ENCODE measurements at places on chromosomes 4 and X.

DNA sequence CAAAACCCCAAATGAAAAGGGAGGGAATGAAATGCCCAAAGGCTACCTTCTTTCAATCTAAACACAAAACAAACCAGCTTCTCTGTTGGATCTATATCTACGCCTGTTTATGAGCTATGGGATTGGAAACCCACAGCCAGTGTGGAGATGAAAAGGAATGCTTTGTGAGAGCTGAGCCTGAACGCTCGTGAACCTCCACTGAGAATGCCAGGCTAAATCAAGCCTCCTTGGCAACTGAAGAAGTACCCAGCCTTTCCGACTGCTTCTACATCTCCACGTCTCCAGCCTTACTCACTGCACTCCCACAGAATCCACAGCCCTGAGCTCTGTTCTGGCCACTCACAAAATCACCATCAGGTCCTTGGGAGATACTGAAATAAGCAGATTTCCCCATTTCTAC lies 31.8 kb downstream of the PROM1 start:
- no peak for DNase-seq

GRCh38 chr4:186204103-186204559 lies 12.8 kb downstream of the CYP4V2 start:
- DNase-seq, result peak; percentile 90

DNA sequence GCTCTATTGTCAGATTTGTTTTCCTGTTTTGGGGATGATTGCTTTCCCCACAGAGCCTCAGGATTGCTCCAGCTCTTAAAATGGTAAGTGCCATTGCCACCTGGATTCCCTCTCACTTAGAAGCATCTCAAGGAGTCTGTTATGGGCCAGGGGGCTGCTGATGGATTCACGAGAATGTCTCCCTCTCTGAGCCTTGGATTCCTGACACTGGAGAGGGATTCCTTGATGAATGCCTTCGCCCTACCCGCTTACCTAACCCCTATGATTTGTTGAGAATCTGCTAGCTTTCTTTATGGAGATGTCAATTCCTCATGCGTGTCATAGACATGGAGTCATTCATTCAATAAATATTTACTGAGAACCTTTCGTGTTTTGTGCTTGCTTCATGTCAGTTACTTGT lies 36.9 kb upstream of the TENM3 start:
- no peak for DNase-seq

DNA sequence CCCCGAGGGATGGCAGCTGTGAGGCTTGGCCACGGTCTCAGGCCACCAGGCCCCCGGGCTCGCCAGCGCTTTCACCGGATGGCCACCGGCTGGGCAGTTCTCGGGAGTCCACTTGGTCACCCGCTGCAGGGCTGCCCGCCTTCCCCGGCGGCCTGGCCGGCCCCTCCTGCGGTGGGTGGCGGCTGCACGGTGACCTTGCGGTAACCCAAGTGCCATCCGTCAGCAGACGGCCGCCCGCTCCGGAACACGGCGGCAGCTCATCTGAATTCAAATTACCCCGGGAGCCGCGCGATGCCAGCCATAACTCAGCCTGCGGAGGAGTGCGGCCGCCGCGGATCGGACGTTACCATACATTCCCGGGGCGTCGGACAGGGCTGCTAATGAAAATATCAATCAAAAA lies 60.7 kb downstream of the FAM53A start:
- DNase-seq, result no peak

GRCh38 chrX:76657499-76657898 lies 230.0 kb downstream of the MAGEE1 start:
- DNase-seq, result no peak

DNA sequence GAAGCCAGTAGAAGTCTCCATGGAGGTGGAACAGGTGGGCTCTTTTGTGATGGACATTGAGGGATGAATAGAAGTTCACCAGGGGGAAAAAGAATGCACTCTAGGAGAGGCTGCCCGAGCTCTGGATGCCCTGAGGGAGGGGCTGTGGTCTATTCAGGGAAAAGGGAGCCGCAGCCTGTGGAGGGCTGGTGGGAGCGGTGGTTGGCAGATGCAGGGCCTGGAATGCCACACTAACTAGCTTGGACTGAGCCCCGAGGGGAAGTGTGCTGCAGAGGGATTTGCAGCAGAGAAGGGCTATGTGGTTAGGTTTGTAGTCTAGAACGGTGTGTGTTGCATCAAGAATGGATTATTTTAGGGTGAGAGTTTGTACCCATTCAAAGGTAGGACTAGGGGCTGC lies 29.5 kb upstream of the PSAPL1 start:
- no peak for DNase-seq
